Activated T-helper 17 cell treated with anti-CD3 and anti-CD28 coated beads, Interleukin-2, amount 50 U/mL, for 72 hours (primary cell): ENCODE measurements at places on chromosomes 7 and 10. TPM values are rescaled to one million over a fixed set of nuclear protein-coding genes. Genes with fewer than 3 reads are reported as not detected.

The ITGA8 gene
- total RNA-seq, result not detected

The ACSL5 gene
- total RNA-seq, result 71.9 TPM

The ANKRD61 gene
- total RNA-seq, result not detected

The PON3 gene
- total RNA-seq, result not detected

The NXPH1 gene
- total RNA-seq, result not detected
